ENCODE measurements at places on chromosomes 3 and 15. TPM values are rescaled to one million over a fixed set of nuclear protein-coding genes. Genes with fewer than 3 reads are reported as not detected.

The FYCO1 gene
- 5.5 TPM for polyA plus RNA-seq

The MNS1 gene
- polyA plus RNA-seq, result 0.42 TPM

The NR1I2 gene
- not detected for polyA plus RNA-seq

The CYP1A2 gene
- not detected for polyA plus RNA-seq

The HYAL3 gene
- 7.8 TPM for polyA plus RNA-seq

GRCh38 chr3:32820971-32821685, 3.3 kb downstream of the TRIM71 start:
- H3K4me3 ChIP-seq, result no peak overlapping the region
- H3K4me1 ChIP-seq, result no peaks in the 10 kb centered on the region
- peaks cover 67% of the 10 kb centered on the region for H3K27me3 ChIP-seq
- no peak for DNase-seq
- H3K36me3 ChIP-seq, result no peaks in the 10 kb centered on the region

DNA sequence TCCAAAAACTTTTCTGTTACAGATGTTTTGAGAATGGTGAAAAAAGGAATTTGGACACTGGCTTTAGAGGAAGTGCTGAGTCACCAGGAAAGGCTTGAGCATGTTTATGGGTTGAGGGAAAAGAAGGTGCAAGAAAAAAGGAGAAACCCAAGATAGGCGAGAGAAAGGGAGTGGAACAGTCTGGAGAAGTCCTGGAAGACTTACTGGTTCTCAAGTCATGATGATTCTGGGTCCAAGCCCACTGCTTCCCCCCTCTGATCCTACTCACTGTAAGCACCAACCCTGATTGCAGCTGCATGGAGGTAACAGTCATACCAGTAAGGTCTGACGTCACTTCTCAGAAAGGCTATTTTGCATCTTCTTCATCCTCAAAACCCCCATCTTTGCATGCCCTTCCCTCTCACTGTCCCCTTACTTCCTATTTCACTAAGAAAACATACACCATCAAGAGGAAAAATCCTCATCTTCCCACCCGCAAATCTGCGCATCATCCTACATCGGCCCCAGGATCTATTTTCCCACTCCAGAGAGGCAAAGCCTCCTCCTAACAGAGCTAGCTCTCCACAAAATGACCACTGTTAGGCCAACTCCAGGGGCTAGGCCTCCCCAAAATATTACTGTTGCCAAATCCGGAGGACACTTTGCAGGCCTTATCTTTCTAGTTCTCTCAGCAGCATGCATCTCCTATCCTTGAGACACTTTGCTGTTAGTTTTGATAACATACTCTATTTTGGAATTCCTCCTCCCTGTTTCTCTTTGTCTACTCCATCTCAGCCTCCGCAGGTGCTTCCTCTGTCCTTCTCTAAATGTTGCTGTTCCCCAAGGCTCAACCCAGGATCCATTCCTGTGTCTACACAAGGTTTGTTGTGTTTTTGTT, 3.2 kb upstream of the ATP13A3 start:
- H3K4me1 ChIP-seq, result peaks cover 8% of the 10 kb centered on the region
- H3K27ac ChIP-seq, result peak overlapping the region; percentile 47
- no peaks in the 10 kb centered on the region for H3K27me3 ChIP-seq
- no peaks in the 10 kb centered on the region for H3K36me3 ChIP-seq
- no peak overlapping the region for H3K4me3 ChIP-seq
- DNase-seq, result no peak

- H3K27ac ChIP-seq, result no peak overlapping the region
- peaks cover 21% of the 10 kb centered on the region for H3K36me3 ChIP-seq
These were observed 27.8 kb downstream of the DCAF1 start for GRCh38 chr3:51471775-51472652.

DNA sequence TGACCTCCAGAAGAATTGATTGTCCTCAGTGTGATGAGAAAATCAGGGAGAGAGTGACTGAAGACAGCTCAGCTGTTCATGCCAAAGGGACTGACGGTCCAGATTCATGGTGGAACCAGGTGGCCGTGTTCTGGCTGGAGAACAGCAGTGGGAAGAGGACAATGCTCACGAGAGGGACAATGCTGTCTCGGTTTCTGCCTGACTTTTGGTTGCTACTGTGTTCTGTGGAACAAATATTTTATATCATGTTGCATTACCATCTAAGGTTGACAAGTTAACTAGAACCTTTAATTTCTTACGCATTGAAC, 58.0 kb upstream of the ULK4 start:
- H3K4me3 ChIP-seq, result no peak overlapping the region
- H3K36me3 ChIP-seq, result no peaks in the 10 kb centered on the region
- no peaks in the 10 kb centered on the region for H3K27me3 ChIP-seq
- no peak for DNase-seq
- 0 out of 2 replicates have a peak overlapping the region, but pooled peaks have one; percentile 1 for H3K27ac ChIP-seq
- peaks cover 24% of the 10 kb centered on the region for H3K4me1 ChIP-seq

GRCh38 chr3:191329654-191330529, at the start of gene UTS2B:
TSS of gene UTS2B (minus strand) at chr3:191330526. CDS start at chr3:191282189, 48,337 bp downstream.
- DNase-seq, result no peak
- H3K4me1 ChIP-seq, result peaks cover 18% of the 10 kb centered on the region
- H3K4me3 ChIP-seq, result peak within 1 kb of the TSS; percentile 93
- H3K27ac ChIP-seq, result peak within 1 kb of the TSS; percentile 92

DNA sequence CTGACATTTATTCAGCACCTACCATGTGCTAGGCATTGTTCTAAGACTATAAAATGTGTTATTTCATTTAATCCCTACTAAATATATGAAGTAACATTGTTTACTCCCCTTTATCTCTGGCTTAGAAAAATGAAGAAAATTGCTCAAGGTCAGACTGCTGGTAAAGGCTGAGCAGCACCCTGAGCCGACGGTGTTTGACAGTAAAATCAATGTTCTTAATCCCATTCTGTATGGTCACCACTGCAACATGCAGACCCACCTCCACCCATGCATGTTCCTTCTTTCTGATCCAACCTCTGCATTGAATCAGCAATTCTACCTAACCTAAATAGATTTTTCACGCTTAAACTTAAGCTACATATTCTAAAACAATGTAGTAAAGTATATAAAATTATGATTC, 216.5 kb downstream of the ZBBX start:
- no peak overlapping the region for H3K4me3 ChIP-seq
- H3K27ac ChIP-seq, result no peak overlapping the region
- no peaks in the 10 kb centered on the region for H3K27me3 ChIP-seq
- H3K4me1 ChIP-seq, result peaks cover 2% of the 10 kb centered on the region
- DNase-seq, result no peak

DNA sequence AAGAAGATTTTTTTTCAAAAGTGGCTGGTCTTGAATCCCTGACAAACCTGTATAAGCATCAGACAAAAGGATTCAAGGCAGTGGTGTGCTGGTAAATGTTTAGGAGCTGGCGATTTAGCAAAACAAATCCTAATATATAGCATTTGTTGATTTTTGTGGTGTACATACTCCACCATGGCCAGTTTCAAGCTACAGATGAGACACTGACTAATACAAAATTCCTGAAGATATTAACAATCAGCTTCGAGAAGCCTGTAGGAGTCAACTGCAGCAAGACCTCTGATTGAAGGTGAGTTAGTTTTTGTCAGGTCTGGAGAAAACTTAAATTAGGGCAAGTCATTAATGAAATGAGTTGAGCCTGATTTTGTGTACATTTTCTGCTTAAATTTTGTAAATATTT, 6.7 kb downstream of the STRIT1 start:
- H3K27ac ChIP-seq, result no peak overlapping the region
- H3K36me3 ChIP-seq, result no peaks in the 10 kb centered on the region
- no peak for DNase-seq
- 0 out of 2 replicates have a peak, but pooled peaks cover 5% of the 10 kb centered on the region for H3K4me1 ChIP-seq
- no peak overlapping the region for H3K4me3 ChIP-seq
- no peaks in the 10 kb centered on the region for H3K27me3 ChIP-seq

DNA sequence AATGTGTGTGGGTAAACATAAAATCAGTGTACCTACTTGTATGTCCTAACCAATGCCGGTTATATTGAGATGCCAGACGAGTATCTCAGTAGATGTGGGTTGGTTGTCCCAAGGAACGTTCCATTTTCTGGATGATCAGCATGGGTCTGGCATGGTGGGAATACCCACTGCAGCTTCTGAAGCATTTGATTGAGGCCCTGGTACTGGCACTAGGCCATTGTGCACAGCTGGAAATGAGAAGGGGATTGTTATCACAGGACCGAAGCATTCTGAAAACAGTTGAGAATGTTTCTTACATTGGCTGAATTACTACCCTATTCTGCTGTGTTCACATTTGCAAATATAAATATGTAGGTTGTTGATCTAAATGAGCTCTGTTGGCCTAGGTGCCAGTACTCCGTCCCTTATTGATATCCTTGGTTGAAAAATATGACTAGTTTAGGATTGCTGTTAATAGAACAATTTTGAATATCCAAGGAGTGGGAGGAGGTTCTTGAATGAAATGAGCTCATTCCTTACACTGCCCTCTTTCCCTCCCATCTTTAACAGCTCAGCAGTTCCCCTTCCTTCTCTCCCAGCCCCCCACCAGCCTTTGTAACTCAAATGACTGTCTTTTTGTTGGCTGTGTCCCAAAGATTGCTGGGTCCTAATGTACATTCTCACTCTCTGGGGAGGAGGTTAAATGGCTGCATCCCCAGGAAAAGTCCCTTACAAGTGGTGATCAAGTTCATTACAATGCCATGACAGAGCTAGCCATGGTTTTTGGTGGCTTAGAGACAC, 293.3 kb upstream of the TPM1 start:
- peak overlapping the region; percentile 26 for H3K27ac ChIP-seq
- DNase-seq, result no peak
- no peak overlapping the region for H3K4me3 ChIP-seq
- H3K4me1 ChIP-seq, result peaks cover 42% of the 10 kb centered on the region

- no peak for DNase-seq
- no peak overlapping the region for H3K4me3 ChIP-seq
- H3K4me1 ChIP-seq, result no peaks in the 10 kb centered on the region
These were observed 32.4 kb downstream of the TNIK start for GRCh38 chr3:171427771-171428320.

- no peak for DNase-seq
- no peak overlapping the region for H3K4me3 ChIP-seq
- H3K36me3 ChIP-seq, result peaks cover 38% of the 10 kb centered on the region
- no peak overlapping the region for H3K27ac ChIP-seq
- H3K27me3 ChIP-seq, result no peaks in the 10 kb centered on the region
These were observed 47.6 kb downstream of the TMCC1 start for GRCh38 chr3:129845956-129846355.

DNA sequence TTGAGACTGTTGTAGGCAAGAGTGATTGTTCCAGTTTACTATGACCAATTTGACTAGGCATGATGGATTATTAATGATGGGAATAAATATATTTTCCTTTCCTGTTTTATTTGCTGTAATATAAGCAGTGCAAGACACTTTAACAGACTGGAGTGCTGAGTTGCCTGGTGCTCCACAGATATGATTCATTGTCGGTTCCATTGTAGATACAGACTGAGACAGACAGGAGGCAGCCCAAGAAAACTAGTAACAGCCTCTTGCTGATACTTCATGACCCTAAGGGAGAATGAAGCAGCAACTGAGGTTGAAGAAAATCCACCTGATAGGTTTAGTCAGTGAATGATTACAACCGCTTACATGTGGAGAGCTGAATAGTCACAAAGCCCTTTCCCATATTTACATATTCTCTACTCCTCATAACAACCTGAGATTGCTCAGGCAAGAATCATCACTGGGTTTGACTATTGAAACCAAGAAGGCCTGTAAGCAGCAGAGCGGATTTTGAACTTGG, 235.1 kb upstream of the TPRG1 start:
- no peaks in the 10 kb centered on the region for H3K4me1 ChIP-seq
- DNase-seq, result no peak
- no peak overlapping the region for H3K27ac ChIP-seq
- H3K27me3 ChIP-seq, result no peaks in the 10 kb centered on the region
- no peaks in the 10 kb centered on the region for H3K36me3 ChIP-seq
- H3K4me3 ChIP-seq, result no peak overlapping the region

DNA sequence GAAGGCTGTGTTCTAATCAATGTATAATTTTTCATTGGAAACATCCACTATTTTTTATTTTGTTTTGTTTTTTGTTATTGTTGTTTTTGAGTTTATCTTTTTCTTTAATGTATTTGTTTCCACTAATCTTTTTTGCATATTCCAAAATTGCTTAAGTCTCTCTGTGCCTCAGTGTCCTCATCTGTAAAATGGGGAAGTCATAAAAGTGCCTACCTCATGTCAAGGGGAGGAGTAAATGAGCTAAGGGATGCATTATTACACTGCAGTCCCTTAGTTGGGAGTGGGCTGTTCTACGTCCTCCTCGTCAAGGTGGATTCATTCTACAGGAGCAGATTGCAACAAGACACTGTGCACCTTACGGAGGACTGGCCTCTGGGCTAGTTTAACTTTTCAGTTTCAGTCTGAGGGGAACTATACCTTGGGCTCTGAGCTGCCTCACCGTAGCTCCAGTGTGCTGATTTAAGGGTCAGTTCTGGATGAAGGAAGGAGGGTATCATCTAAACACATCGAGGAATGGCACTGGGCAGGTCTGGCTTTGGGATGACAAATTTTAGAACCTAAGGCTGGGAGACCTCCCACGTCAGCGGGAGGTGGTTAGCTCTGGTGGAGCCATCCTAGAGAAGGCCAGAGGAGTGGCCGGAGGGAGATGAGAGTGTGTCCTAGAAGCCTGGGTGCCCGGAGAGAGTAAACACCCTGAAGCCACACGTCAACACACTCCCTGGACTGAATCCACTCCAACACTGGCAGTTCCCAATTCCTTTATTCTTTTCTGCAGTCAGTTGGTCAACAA, 5.1 kb upstream of the SRP14 start:
- no peak overlapping the region for H3K4me3 ChIP-seq
- H3K36me3 ChIP-seq, result no peaks in the 10 kb centered on the region
- no peaks in the 10 kb centered on the region for H3K27me3 ChIP-seq
- DNase-seq, result no peak

DNA sequence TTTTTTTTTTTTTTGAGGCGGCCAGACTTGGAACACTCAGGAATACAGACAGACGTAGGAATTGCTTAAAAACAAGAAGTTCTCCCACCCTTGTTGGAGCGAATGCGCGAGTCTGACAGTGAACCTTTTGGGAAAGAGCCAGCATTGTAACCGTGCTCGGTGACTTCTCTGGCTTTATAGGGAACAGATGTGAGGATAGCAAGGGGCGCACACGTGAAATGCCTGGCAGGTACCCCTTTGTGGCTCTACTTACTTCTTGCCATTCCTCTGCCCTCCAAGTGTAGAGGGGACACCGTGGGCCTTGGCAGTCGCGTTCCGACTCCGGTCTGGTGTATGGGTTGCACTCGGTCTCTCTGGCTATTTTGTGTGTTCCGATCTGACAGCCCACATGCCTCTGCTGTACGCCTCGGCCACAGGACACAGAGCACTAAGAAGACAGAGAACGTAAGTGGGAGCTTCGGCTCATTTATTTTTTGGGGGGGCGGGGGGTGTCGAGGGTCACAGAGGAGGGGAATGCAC, 126.4 kb downstream of the ADAMTS9 start:
- no peak overlapping the region for H3K4me3 ChIP-seq
- H3K4me1 ChIP-seq, result peaks cover 4% of the 10 kb centered on the region
- no peaks in the 10 kb centered on the region for H3K27me3 ChIP-seq
- H3K27ac ChIP-seq, result peak overlapping the region; percentile 28
- no peaks in the 10 kb centered on the region for H3K36me3 ChIP-seq

Data from SK-N-SH (cell line).